ENCODE measurements at places on chromosomes 11 and 22.

DNA sequence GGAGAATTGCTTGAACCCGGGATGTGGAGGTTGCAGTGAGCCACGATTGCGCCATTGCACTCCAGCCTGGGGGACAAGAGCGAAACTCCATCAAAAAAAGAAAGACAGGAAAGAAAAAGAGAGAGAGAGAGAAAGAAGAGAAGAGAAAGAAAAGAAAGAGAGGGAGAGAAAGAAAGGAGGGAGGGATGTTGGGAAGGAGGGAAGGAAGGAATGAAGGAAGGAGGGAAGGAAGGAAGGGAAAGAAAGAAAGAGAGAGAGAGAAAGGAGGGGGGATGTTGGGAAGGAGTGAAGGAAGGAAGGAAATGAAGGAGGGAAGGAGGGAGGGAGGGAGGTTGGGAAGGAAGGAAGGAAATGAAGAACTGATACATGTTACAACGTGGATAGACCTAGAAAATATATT is 12.3 kb upstream of the SPINDOC start:
- no peak for DNase-seq

DNA sequence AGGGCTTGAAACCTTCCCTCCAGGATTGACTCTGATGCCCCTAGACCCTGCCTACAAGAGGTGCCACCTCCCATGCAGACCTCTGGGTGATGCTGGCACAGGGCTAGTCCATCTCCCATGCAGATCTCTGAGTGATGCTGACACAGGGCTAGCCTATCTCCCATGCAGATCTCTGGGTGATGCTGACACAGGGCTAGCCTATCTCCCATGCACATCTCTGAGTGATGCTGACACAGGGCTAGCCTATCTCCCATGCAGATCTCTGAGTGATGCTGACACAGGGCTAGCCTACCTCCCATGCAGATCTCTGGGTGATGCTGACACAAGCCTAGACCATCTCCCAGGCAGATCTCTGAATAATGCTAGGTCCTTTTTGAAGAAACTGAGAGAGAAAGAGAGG is 321.7 kb downstream of the NTM start:
- no peak for DNase-seq

DNA sequence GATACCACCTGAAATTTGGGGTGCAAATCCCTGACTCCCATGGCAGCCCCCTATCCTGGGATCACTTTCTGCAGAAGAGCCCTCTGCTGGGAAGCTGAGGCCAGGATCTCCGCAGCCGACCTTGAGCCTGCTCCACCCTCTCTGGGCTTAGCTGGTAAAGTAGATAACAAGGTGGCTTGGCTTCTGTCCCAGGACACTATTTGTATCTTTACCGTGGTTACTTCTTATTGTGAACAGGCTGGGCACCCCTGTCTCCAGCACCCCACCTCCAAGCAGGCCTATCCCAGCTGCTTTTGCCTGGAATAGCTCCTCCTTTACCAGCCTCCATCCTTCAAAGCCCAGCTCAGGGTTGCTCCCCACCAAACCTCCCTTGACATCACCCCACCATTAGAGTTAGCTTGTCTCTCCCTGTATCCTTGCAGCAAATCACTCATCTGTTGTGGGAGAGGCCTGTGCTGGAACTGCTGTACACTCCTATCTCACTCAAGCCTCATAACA is 35.2 kb upstream of the P2RY2 start:
- no peak for DNase-seq

DNA sequence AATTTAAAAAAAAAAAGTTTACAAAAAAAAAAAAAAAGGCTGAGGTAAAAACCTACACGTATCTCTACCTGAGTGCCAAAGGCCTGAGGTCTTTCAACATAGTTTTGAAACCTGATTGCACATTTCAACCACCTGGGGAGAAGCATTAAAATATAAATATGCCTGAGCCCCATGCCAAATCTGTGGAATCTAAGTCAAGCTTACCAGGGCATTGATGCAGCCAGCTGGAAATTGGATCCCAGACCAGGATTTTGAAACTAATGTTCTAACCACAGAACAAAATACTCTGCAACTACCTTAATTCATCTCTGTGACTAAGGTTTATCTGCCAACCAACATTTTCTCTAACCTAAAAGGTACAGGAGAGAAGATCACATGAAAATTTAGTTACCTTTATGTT is 38.8 kb upstream of the CHRNA10 start:
- no peak for DNase-seq

DNA sequence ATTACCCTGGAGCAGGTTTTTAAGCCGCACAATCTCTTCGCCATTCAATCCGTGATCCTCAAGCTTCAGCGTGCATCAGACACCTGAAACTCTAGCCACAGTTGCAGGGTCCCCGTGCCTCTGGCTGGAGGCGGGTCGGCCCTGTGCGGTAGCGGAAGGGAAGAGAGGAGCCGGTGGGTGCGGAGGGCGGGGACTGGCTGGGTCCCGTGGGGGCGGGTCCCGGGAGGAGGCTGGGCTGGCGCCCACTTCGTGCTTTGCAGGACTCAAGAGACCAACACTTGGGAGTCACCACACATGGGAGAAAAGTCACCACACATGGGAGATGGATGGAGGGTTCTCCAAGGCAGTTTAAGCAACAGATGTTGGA is 772 bp downstream of the C22orf15 start:
- no peak for DNase-seq

DNA sequence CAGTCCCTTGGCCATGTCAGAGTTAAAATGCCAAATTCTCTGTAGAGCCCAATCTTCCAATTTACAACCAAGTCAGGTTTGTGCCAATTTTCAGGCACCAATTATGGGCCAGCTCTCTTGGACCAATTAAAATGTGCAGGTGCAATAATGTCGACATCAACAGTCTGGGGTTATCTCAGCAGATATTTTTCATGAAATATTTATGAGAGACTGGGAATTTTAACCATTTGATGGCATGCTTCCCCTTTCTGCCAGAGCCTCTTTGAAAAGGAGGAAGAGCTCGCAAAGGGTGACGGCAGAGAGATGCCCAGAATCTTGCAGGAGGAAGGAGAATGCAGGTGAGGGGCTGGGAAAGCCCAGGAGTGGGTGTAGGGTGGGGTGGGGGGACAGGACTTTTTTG is 100.8 kb upstream of the SYT13 start:
- no peak for DNase-seq

GRCh38 chr11:100575860-100576717 is 111.0 kb upstream of the ARHGAP42 start:
- peak; percentile 75 for DNase-seq

DNA sequence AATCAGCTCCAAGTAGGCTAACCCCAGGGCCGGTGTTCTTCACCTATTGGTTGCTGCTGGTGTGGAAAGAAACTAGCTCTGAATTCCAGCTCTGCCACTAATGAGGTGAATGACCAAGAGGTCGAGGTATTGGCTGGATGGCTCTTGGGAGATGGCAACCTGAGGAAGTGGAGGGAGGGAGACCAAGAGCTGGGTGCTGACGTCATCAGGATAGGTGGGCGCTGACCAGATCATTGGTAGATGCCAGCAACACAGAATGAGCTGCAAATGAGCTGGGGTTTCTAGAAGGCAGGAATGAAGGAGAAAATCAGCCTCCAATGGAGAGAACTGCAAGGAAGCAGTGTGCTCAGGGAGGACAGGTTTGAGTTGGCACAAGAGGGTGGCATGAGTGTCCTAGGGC is 14.7 kb upstream of the CSF2RB start:
- no peak for DNase-seq

- no peak for DNase-seq
Observed at GRCh38 chr11:132650969-132651720, 881.2 kb downstream of the OPCML start.

GRCh38 chr22:30044369-30044768 is 35.9 kb upstream of the HORMAD2 start:
- DNase-seq = peak; percentile 16

DNA sequence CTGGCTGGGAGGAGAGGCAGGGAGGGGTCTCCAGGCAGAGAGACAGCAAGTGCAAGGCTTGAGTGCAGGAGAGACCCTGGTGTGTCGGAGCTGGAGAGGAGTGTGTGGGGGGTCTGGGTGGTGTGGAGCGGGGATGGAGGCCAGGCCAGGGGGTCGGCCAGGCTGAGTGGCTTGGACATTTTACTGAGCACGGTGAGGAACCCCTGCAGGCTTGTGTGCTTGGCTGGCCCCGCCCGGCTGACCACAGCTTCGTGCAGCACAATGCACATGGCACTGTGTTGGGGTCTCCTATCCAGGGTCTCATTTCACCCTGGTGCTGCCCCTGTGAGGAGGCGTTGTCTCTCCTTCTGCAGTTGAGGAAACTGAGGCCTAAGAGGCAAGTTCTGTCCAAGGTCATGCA is 5.6 kb downstream of the MYEOV start:
- no peak for DNase-seq

DNA sequence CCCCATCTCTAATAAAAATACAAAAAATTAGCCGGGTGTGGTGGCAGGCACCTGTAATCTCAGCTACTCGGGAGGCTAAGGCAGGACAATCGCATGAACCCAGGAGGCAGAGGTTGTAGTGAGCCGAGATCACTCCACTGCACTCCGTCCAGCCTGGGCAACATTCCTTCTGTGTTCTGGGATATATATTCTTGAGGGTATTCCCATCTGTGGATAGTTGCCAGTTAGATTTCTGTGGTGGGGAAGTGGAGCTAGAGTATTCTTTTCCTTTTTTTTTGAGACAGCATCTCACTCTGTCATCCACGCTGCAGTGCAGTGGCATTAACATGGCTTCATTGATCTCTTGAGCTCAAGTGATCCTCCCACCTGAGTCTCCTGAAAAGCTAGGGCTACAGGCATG is 9.1 kb upstream of the ZNF74 start:
- no peak for DNase-seq

DNA sequence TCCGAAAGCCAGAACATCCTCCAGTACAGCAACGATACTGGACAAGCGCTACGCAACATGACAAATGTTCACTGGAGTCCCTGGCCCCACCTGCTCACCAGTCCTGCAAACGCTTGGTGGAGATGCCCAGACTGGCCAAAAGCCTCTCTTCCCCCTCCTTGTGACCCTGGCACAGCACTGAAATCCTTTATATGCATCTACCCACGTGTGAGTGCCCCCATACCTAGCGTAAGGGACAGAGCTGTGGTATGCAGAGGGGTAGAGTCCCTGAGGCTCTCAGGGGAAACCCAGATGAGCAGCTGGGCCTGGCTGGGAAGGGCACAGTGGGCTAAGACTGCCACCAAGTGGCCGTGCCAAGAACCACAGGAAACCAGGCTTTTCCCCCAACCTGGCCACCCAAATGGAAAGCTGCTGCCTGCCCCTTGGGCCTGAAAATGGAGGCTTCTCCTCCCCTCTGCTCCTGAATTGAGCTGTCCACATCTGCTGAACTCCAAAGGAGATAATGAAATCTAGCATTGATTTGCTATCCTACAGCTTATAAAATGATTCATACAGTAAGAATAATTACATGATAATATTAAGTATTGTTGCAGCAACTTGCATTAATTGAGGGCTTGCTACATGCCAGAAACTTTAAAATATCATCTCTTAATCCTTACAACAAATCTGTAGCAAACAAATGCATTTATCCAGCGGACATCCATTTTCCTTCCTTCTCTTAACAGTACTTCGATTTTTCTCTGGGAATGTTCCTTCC is 24.8 kb upstream of the TTC12 start:
- DNase-seq = peak; percentile 27

GRCh38 chr22:39405346-39406085 is 5.9 kb downstream of the TAB1 start:
- DNase-seq = no peak

GRCh38 chr22:28882545-28882877 is 861 bp upstream of the ZNRF3 start:
- DNase-seq = peak; percentile 67

- no peak for DNase-seq
Observed at GRCh38 chr22:24039046-24039445, 27.9 kb downstream of the CABIN1 start.

GRCh38 chr22:35292786-35293185 is 6.9 kb upstream of the TOM1 start:
- no peak for DNase-seq

Measured in RKO (cell line).